ENCODE measurements at places on chromosomes 4 and X.

- no peak for DNase-seq
Observed at GRCh38 chrX:109920325-109920724, 82.6 kb upstream of the TMEM164 start.

DNA sequence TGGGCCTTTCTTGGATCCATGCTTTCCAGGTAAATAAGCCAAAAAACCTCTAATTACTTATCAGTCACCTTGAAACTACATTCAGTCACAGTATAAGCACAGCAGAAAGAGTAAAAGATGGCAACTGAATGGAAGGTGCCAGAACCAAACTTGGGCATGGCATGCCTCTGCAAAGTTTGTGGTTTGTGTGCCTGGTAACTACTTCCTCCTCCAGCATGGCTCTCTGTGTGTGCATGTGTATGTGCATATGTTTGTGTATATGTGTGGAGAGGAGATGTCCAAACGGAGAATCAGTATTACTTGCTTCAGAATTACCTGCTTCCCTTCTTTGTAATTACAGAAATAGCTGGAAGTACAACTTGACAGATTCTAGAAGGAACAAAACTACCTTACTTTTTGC, 67.5 kb downstream of the AGTR2 start:
- DNase-seq: no peak

DNA sequence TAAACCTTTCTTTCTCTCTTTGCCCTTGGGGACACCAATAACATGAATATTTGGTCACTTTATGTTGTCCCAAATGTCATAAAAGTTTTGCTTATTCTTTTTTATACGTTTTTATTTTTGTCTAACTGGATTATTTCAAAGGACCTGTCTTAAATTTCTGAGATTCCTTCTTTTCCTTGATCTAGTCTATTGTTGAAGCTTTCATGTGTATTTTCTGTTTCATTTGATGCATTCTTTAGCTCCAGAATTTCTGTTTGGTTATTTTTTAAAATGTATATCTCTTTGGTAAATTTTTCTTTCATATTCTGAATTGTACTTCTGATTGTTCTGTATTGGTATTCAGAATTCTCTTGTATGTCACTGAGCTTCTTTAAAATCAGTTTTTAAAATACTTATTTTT, 88.3 kb downstream of the PTCHD1 start:
- DNase-seq: no peak

GRCh38 chr4:98245226-98245625, 16.0 kb upstream of the RAP1GDS1 start:
- no peak for DNase-seq

Measured in HCEC 1CT (cell line).